ENCODE measurements at places on chromosomes 1 and 21.

DNA sequence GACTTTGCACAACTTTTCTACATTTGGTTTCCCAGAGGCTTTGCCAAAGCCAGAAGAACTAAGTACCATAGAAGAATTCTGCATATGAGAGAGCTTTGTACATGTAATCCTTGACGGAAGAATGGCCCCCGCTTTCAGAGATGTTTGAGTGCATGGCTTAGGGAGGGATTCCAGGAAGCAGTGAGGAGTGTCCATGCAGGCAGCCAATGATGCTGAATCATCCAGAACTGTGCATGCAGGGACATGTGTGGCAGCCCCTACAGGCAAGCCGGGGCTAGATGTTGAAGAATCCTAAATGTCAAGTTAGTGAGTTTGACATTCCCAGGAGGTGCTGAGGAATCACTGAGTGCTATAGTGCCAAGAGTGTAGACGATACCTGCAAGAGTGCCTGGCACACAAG is 9.9 kb upstream of the HAO2 start:
- no peak for DNase-seq

DNA sequence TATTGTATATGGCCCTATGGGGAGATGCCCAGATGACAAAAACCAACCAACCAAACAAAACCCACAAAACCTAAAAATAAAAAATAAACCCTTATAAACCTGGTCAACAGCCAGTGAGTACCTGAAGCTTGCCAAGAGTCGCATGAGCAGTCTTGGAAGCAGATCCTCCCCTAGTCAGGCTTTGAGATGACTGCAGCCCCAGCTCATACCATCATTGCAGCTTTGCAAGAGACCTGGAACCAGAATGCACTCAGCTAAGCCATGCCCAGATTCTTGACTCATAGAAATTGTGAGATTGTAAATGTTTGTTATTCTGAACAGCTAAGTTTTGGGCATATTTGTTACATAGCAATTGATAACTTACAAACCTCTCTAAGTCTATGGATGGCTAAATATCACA is 326.8 kb downstream of the HLX start:
- no peak for DNase-seq

DNA sequence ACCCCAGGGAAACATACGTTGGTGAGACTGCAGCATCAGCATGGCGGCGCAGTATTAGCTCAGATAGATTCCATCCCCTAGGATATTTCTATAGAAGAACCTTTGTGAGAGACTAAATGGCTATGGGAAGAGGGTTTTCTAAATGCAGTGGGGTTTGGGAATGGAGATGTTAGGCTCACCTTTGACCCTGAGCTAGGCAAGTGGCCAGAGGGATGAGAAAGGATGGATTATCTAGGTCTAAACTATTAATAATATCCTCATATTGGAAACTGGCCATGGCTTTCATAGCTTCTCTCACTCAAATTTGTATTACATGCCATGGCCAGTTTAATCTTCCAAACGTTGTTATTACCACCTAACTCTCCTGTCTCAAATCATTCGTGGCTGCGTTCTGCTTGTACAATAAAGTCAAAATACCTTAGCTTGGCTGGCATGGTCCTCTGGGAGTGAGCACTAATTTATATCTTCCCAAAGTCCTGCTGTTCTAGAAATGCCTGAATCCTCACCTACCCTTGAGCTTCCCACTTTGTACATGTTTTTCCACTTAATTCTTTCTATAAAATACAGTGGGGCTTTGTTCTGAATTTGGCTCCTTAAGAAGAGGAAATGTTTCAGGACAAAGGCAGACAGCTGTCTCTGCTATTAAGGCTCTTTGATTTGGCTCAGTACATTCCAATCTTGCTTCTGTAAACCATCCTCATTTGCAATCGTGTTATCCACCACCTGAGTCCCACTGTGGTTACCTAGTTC is 31.0 kb upstream of the COG2 start:
- DNase-seq: no peak

DNA sequence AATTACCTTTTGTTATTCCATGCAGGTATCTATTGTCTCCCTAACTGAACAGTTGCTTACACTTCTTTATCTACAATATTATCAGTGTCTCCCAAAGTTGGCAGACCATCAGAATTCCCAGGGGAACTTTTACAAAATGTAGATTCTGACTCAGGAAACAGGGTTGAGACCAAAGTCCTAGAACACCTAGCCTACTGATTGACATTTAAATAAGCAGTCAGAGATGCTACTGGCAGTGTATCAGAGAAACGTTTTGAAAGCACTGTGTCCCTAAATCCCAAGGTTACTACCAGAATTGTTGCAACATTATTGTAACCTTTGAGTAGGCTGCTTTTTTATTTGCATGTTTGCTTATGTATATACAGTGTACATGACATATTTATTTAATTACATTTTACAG is 1.8 kb upstream of the F5 start:
- no peak for DNase-seq

DNA sequence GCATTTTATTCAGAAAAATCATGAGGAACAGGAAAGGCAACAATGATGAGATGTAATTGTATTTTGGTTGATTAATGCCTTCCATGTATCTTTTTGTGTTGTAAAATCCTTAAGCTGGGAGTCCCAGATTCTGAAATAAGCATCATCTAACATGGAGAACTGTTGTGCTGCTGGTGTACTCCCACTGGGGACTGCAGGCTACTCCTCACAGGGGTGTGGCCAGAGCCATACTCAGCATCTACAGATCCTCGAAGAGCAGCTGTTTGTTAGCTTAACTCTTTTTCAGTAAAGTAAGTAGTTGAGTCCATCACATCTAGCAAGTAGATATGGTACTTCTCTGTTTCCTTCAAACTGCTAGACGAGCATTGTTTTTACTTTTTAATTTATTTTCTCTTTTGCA is 358.0 kb downstream of the BRINP3 start:
- no peak for DNase-seq

DNA sequence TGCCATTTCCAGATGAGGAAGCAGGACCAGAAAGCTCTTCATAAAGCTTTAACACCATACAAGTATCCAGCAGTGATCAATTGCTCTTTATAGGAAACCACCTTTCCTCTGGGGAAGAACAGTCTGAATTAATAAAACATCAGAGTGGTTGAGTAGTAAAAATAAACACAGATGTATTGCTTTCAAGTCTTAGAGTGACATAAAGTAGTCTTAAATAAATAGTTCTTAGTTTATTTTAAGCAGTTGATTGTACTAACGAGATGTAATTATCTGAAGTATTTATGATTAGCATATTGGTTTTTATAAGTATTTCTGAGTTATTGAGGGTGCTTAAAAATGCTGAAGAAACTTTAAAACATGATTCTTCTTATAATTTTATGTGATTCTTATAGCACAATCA is 67.0 kb downstream of the PRKAA2 start:
- DNase-seq: no peak

DNA sequence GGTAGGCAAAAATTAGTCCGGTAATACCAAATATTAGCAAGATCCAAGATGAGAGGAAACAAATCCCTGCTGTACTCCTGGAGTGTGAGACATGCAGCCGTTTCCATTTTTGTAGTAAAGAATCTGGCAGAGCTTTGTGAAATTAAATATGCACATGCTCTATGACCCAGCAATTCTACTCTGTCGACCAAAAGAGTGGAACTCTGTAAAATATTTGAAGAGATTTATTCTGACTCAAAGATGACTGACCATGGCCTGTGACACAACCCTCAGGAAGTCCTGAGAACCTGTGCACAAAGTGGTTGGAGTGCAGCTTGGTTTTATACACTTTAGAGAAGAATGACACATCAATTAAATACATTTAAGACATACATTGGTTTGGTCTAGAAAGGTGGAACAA is 16.2 kb downstream of the HAX1 start:
- no peak for DNase-seq

GRCh38 chr1:65429806-65430205 is 9.3 kb downstream of the LEPR start:
- no peak for DNase-seq

- DNase-seq: no peak
Measured at GRCh38 chr1:66546047-66546810, 12.3 kb downstream of the SGIP1 start.

GRCh38 chr21:37593015-37593414 is 226.4 kb downstream of the DYRK1A start:
- DNase-seq: no peak

DNA sequence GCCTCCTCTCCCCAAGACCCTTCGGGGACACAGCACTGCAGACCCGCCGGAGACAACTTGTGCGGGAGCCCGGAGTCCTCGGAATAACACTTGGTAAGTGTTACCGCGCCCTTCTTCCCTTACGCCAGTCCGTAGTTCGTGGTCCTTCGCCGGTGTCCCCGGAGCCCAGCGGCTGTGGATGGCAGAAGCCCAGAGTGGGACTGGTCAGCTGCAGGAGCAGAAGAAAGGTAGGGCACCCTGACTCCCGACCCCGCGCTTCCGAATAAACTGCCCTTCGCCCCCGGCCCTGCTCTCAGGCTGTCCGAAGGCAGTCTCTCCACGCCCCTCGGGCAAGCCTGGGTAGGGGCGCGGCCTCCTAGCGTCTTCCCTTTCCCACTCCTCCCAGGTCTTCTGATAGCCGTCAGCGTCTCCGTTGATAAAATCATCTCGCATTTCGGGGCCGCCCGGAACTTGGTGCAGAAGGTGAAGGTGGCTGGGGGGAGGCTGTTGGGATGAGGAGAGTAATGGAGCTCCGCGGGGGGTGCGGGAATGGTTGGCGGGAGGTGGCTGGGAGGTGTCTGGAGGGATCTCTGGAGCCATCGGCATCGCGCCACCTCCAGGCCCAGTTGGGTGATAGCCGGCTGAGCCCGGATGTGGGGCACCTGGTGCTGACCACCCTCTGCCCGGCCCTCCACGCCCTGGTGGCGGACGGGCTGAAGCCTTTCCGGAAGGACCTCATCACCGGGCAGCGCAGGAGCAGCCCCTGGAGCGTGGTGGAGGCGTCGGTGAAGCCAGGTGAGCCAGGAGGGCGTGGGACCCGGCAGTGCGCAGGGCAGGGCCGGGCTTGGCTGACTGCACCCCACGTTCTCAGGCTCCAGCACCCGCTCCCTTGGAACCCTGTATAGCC is 4.3 kb downstream of the RUSC1 start:
- no peak for DNase-seq

DNA sequence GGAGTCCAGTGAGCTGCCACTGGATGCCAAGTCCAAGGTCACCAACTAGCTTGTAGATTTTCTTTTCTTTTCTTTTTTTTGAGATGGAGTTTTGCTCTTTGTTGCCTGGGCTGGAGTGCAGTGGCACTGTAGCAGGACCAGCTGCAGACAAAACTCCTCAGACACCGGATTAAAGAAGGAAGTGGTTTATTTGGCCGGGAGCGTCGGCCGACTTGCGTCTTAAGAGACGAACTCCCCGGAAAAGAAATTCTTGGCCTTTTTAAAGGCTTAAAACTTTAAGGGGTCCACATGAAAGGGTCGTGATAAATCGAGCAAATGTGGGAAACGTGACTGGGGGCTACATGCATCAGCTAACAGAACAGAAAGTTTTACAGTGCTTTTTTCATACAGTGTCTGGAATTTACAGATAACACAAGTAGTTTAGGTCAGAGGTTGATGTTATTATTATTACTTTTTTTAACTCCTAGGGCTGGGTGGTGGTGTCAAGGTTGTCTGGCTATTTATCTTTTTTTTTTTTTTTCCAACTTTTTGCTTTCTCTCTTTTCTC is 36.4 kb upstream of the CFAP126 start:
- no peak for DNase-seq

DNA sequence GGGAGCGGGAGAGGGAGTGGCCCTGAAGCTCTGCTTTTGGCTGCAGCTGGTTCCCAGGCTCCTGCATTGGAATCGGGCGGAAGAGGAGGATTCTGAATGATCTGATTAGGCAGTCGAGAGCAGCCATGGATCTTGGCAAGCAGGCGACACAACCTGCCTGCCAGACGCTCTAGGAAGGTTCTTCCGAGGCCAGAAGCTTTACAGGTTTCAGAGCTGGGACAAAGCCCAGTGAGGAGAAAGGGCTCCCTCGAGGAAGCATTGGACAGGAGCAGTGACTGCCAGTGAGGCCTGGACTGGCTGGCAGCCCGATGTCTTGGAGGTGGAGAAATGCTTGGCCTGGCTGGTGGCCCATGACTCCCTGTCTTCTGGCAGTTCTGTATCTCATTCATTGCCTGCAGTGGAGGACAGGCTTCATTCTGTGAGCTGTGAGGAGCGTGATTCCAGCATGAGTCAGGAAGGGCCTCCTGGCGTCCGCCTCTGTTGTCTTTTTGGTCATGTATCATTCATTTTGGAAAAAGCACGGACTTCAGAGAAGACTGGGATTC is 132.7 kb upstream of the IPO9 start:
- DNase-seq: peak; percentile 83

DNA sequence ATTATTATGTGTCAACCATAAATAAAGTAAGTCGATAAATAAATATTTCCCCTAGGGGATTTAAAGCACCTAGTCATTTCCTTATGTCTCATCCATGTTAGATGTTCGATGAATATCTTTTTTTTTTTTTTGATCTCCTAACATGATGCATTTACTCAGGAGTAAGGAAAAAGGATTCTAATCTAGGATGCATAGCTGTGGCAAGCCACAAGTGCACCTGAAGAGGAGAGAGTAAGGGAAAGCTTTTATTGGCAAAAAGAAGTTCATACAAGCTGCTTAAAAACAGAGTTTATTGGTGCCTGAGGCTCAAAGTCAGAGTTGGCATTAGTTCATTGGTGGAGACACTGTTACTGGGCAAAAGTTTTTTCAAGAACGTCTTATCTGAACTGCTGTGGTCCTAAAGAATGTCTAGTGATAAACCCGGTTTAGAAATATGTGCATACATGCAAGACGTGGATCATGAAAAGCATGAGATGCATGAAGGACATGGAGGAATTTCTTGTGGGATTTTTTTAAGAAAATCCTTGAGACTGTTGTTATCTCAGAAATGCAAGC is 51.7 kb downstream of the SWT1 start:
- no peak for DNase-seq

GRCh38 chr1:77533660-77534305 is 148.7 kb downstream of the ZZZ3 start:
- peak; percentile 86 for DNase-seq

GRCh38 chr21:38133240-38133639 is 123.6 kb upstream of the KCNJ15 start:
- no peak for DNase-seq

GRCh38 chr1:35768350-35769187 is 1.2 kb downstream of the CLSPN start:
- DNase-seq: no peak

DNA sequence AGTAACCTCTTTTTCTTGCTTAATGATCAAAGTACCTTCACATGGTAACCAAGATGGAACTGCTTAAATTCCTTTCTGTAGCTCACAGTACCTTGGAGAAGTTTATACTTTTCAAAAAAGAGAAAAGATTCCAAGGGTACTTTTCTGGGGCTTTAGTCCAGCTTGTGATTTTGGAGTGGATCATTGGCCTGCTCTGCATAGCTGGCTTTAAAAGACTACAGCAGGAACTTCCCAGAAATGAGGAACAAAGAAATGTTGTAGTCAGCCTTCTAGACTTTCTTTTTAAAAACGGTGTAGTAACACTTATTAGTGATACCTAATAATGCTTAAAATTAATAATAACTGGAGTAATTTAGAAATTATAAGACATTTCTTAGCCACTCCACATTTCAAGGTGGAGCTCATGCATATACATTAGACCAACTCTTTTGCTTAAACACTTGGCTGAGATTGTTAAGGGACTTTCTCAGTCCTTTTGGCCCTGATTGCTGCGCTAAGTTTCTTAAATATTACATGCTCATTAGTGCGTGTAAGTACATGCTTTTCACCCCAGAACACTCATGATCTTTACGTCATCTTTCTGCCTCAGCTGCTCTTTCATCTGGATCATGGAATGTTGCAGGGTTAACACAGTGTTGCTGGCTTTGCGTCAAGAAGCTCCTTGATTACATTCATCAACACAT is 57.3 kb downstream of the SDCCAG8 start:
- DNase-seq: peak; percentile 52
